ENCODE measurements at places on chromosomes 4 and X. TPM values are rescaled to one million over a fixed set of nuclear protein-coding genes. Genes with fewer than 3 reads are reported as not detected.

Gene MAGEA2
- not detected for total RNA-seq

Gene STATH
- total RNA-seq, result not detected

Gene PNCK
- 0.90 TPM for total RNA-seq

Gene TRAM1L1
- total RNA-seq, result 0.72 TPM

Gene SLITRK4
- total RNA-seq, result 5.2 TPM

Gene NAT8L
- total RNA-seq, result 0.36 TPM

Gene S100G
- not detected for total RNA-seq

Gene FAM133A
- not detected for total RNA-seq

Gene ZMAT1
- not detected for total RNA-seq

Data from cardiac atrium fibroblast (primary cell).